ENCODE measurements at places on chromosomes 13 and 19.

DNA sequence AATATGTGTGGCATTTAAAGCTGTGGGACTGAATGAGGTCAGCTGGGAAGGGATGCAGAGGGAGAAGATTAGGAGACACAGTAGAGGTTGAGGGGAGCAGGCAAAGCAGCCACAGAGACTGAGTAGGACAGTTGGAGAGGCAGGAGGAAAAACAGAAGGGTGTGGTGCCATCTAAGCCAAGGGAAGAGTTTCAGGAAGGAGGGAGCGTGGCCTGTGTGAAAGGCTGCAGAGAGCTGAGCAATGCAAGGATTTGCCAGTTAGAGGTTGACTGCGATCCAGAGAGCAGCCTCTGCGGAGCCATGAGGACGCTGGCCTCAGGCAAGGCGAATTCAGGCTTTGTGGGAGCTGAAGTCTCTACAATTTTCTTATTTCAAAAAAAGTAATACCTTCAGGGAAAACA is 28.9 kb downstream of the SOX21 start:
- DNase-seq: no peak

- no peak for DNase-seq
These were observed 52.0 kb downstream of the GNG7 start for GRCh38 chr19:2650515-2650914.

DNA sequence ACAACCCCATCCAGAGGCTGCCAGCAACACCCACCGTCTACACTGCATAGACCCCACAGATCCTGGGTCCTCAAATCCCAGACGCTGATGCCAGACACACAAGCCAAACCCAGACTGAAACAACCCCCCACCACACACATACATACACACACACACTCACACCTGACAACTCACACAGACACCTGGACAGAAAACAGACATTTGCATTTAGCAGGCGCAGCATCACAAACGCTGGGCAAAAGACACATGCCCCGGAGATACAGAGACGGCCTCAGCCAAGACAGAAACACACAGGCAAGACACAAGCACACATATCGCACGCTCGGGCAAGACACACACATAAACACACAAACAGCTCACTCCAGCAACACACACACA is 1.3 kb downstream of the BBC3 start:
- DNase-seq: no peak

DNA sequence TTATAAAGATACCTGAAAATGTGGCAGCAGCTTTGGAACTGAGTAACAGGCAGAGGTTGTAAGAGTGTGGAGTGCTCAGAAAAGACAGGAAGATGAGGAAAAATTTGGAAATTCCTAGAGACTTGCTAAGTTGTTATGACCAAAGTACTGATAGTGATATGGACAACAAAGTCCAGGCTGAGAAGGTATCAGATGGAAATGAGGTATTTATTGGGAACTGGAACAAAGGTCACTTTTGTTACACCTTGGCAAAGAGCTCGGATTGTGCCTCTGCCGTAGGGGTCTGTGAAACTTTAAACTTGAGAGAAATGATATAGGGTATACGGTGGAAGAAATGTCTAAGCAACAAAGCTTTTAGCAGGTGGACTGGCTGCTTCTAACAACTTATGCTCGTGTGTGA is 419.9 kb downstream of the PCDH17 start:
- no peak for DNase-seq

DNA sequence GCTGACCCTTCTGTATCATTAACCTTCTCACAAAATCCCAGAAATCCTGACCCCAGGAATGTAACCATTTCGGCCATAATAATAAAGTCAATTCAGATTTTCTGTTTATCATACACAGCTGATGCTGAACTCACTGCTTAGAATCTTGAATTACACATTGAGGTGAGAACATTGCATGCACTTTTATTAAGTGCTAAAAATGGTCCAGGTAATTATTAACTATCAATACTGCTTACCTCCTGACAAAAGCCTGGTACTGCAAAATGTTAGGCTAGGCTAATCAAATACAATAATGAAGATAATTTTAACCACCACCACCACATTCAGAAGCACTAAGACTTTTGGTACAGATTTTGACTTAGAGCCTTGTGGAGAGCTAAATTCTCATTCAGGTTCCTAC is 36.1 kb downstream of the KLF12 start:
- DNase-seq: no peak

DNA sequence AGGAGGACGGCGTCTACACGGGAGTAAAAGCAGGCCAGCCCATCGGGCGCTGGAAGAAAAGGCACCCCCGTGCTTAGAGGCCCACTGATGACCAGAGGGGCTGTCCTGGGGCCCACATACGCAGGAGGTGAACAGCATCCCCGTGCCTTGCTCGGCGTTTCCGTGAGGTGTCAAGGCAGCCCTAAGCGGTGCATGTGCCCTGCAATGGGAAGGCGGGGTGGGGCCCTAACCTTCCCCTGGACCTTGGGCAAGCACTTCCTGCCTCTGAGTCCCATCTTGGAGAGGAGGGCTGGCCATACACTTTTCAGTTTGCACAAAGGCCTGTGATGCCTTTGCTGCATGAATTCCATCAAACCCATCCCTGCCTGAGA is 47.8 kb upstream of the ATP11A start:
- no peak for DNase-seq

GRCh38 chr19:43784981-43785808 is 4.4 kb upstream of the KCNN4 start:
- no peak for DNase-seq

- no peak for DNase-seq
These were observed 350.2 kb downstream of the IRS2 start for GRCh38 chr13:109436055-109436622.

- no peak for DNase-seq
These were observed 3.8 kb downstream of the GRIK5 start for GRCh38 chr19:42066075-42066754.

GRCh38 chr19:12801466-12802266 is at the start of the genes PRDX2 and THSD8:
Gene PRDX2, minus strand, starts transcription at chr19:12801800. Its CDS starts 539 bp downstream, at chr19:12801261.
Gene THSD8, plus strand, starts transcription at chr19:12802069. Its CDS starts 3 bp downstream, at chr19:12802072.
- DNase-seq: no peak

GRCh38 chr13:107809125-107809524 is 406.2 kb downstream of the LIG4 start:
- no peak for DNase-seq
